HuH-7 (cell line): ENCODE measurements at places on chromosomes 7 and 10.
A peak's percentile ranks its signal among the peaks of the same experiment; 100 is the strongest.

DNA sequence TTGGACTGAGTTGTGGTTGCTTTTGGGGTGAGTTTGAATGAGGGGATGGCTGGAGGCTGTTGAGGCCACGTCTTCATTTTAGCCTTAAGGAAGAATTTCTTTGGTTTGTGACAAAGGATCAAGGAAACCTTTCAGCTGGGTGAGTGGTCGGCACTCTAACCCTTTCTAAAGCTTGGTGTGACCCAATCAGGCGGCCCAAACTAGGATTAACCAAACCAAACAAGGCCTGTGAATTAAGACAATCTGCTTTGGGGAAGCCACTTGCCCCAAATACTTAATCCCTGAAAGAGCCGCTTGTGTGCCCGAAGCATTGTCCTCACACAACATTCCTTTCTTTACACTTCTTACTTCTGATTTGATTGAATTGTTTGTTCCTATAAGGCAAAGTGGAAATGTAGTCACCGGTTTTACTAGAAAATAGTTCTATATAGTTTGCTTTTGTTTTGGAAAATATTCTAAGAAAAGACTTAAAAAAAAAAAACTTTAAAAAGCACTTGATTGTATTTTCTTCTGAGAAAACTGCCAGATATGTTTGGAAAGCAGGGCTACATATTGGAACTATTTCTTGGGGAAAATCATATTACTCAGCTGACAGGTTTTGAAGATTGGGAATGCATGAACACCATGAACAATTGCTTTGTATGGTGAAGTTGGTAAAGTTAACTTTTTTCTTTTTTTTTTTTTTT lies 272.4 kb upstream of the BMPER start:
- DNase-seq, result no peak

DNA sequence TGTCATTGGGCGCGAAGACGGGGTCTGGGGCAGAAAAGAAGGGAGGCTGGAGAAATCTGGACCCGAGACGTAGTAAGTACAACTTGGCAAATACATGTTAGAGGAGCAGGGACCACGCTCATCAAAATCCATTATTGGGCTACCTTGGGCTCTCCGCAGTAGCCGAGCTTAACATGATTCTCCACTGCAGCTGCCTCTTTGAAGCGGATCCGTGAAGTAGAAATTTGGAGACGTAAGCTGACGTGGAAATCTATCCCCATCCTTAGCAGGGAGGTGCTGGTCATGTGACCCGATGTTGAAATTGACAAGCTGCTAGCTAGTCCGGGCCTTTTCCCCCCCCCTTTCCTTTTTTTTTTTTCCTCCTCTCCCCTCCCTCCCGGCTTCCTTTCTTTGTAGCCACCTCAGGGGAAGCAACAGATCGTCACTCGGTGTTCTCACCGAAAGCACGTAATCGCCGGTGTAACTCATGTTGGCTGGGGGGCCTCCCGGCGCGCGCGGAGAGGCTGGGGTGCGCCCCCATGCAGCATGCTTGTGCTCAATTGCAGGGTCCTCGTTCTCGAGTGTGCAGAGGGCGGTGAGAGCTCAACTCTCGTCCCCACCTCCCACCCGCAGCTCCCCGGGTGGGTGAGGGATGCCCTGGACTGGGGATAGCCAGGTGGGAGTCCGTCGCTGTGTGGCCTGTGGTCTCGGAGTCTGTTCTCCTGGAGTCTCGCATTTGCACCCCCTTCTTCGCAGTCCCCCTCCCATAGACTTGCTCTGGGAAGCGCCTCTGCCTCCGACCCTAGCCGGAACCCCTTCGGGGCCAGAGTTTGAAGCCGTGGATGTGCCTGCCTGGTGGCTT lies at the start of gene HOXA11:
Gene HOXA11, minus strand, starts transcription at position 220 of the 841 bp plus-strand sequence. Its CDS starts 88 bp downstream, at position 132.
- peak; percentile 87 for DNase-seq

DNA sequence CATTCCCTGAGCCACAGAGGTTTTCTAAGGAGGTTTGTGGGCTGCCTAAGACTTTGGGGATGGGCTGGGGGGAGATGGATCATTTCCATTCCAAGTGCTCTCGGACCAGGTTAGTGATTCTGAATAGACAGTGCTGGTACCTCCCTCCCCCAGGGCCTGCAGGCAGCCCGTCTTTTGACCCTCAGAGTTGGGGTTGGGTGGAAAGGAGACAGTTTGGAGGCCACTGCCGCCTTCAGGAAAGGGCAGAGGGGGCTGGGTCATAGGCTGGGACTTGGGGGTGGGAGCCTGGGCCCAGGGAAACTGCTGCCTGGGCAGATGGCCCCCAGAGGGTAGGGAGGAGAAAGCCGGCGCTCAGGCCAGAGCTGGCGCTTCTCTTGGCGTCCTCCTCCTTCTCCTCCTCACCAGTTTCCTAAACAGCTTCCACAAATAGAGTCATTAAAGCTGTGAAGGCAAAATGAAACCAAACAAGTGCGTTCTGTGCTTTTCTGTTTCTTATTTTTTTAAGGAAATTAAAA lies 4.4 kb downstream of the UNC5B start:
- no peak for DNase-seq

- no peak for DNase-seq
These were observed 43.6 kb downstream of the PPP1R3A start for GRCh38 chr7:113875224-113875623.
